ENCODE measurements at places on chromosomes 6 and 20. TPM values are rescaled to one million over a fixed set of nuclear protein-coding genes. Genes with fewer than 3 reads are reported as not detected.
A peak's percentile ranks its signal among the peaks of the same experiment; 100 is the strongest.

GRCh38 chr6:109103942-109104341 is 8.6 kb downstream of the CEP57L1 start:
- DNase-seq = no peak

GRCh38 chr6:83514466-83514865 is 2.1 kb downstream of the PRSS35 start:
- DNase-seq = no peak

- DNase-seq = no peak
Observed at GRCh38 chr20:50874758-50875665, 56.2 kb downstream of the ADNP start.

- no peak for DNase-seq
Observed at GRCh38 chr20:4234128-4234527, 218.8 kb upstream of the RNF24 start.

DNA sequence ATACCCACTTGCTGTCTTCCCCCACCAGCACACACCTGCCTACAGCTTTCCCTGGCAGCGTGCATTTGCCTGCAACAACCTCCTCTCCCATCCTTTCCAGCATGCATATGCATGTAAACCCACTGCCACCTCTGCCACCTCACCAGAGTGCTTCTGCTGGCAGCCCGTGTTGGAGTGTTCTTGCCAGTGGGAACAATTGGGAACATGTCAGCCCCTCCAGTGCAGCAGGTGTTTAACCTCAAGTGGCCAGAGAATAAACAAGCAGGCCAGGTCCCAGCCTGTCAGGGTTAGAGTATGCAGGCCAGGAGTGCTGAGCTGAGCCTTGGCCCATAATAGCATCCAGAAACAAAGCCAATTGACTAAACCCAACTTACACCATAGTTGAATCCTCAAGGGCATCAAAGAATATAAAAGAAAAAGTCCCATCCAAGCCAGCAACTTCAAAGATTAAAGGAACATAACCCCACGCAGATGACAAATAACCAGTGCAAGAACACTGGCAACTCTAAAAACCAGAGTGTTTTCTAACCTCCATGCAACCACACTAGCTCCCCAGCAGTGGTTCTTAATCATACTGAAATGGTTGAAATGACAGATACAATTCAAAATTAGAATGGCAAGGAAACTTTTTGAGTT is 1212.1 kb upstream of the CITED2 start:
- DNase-seq = no peak

DNA sequence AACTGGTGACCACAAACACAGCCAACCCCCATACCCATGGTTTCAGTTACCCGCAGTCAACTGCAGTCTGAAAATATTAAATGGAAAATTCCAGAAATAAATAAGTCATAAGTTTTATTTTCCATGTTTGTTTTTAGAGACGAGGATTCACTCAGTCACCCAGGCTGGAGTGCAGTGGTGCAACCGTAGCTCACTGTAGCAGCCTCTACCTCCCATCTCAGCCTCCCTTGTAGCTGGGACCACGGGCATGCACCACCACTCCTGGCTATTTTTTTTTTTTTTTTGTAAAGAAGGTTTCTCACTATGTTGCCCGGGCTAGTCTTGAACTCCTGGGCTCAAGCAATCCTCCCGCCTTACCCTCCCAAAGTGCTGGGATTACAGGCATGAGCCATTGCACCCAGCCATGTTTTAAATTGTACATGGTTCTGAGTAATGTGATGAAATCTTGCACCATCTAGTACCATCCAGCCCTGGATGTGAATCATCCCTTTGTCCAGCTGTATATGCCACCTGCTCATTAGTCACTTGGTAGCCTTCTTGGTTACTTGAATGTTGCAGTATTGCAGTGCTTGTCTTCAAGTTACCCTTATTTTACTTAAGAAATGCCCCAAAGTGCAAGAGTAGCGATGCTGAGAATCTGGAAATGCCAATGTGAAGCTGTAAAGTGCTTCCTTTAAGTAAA is 14.5 kb downstream of the CSNK2A1 start:
- no peak for DNase-seq

- DNase-seq = no peak
Observed at GRCh38 chr6:113122060-113122459, 735.1 kb upstream of the MARCKS start.

GRCh38 chr20:38012332-38012731 is 20.9 kb downstream of the TTI1 start:
- no peak for DNase-seq

- DNase-seq = peak; percentile 31
Observed at GRCh38 chr6:38871741-38872568, 156.8 kb downstream of the DNAH8 start.

- no peak for DNase-seq
Observed at GRCh38 chr6:56932910-56933477, 21.9 kb upstream of the BEND6 start.

- DNase-seq = no peak
Observed at GRCh38 chr20:58471193-58472164, 43.7 kb downstream of the APCDD1L start.

DNA sequence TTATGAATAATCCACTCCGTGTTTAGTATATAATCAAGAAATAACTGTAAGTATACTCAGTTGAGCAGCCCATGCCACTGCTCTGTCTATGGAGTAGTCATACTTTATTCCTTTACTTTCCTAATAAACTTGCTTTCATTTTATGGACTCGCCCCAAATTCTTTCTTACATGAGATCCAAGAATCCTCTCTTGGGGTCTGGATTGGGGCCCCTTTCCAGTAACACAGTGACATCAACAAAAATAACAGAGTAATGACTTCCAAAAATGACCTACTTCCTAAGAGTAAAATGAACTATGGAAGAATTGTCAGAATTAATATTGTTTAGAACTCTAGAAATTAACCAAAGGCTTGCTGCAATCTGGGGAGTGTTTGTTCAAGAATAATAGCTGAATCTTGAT is 8.8 kb downstream of the OR2H1 start:
- no peak for DNase-seq

DNA sequence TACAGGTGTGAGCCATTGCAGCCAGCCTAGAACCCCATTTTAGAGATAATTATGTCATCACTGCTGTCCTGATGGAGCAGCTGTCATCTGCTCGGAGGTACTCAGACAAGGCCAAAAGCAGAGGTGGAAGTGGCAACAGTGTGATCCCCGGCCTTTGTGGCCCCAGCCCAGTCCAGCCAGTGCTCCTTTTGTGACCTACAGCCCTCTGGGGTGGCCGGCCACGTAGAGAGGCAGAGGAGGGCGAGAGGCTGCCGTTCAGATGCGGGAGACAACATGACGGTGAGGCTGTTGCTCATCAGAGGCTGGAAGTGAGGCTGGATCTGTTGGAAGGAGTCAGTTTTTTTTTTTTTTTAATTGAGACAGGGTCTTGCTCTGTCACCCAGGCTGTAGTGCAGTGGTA is 32.8 kb downstream of the EFCAB8 start:
- no peak for DNase-seq

DNA sequence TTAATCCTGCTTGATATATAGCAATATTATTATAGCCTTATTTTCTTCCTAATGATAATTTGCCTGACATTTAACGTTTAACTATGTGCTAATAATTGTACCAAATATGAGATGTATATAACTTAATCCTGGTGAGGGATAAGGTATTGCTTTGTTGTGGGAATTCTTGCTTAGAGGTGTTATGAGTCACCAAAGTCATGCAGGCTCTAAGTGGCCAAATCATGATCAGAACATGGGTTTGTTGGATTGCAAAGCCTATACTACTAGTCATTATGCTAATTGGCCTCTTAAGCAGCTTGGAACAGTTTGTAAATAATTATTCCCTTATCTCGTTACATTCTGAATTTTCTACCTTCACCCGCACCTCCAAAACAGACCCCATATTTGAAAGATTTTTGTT is 21.9 kb upstream of the C6orf141 start:
- DNase-seq = no peak

- DNase-seq = no peak
Observed at GRCh38 chr20:46322641-46323040, 14.3 kb upstream of the CDH22 start.

DNA sequence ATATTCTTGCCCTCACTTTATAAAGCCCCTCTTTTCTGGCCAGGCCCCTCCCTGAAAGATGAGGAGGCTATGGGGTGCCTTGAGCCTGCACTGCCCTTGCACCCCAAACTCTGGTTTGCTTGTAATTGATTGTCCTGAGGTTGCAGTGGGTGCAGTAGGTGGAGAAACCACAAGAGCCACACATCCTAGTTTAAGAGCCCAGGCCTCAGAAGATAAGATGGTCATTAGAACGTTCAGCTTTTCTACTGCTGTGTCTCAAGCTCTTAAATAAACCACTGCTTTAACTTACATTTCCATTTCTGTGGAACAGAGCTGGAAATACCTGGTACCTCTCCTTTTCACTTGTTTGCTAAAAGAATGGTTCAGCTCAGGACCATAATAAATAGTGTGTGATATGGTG is 9.0 kb downstream of the MRAP2 start:
- no peak for DNase-seq

DNA sequence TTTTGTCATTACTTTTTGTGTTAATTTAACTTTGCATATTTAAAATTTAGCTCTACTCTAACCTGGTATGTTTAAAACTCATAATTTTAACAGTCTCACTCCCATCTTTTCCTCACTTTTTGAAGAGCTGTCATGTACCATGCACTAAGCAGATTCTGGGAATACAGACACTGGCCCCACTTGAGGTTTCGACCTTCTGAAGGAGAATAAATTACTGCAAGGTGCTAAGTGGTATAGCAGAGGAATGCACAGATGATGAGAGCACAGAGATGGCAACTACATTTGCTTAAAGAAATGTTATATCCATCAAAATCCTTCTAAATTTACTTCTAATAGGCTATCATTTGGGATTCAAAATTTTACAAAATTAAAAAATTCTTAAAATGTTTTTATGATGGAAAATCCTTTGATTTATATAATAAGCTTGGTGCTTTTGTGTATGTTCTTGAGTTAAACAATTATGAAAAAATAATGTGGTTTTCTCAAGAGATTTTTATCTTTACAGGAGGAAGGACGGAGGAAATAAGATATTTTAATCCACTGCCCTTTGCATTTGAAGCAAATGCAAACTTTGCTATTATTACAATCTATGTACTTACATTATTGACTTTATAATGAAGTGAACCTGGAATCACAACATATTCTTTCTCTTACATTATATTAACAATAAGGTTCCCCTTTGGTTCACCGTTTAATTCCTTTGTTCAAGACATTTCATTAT is 79.3 kb downstream of the AHI1 start:
- DNase-seq = no peak

GRCh38 chr6:111996144-111996865 is 57.6 kb upstream of the CCN6 start:
- DNase-seq = no peak

DNA sequence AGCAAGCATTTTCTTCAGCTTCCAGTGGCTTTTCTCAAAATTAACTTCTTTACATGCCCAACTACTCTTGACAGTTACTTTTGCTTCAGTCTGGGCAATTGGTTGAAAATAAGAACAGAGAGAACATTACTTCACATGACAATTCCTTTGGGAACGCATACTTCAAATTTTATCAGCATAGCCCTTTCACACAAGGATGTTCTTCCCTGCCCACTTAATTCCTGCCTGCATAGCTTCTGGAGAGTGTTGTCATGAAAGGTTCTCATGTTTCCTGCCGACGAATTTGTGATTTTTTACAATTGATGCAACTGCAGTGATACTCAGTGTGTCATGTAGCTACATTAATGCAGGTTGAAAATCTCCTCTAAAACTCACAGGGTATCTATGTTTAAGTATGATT is 22.0 kb upstream of the SNRNP48 start:
- no peak for DNase-seq

Gene OPN5
- total RNA-seq = not detected

Gene GGTLC1
- not detected for total RNA-seq

Gene ATP5F1E
- total RNA-seq = 36.2 TPM

Gene KLHDC3
- 93.9 TPM for total RNA-seq

Gene RAB23
- total RNA-seq = 7.8 TPM

Gene GPSM3
- total RNA-seq = 9.7 TPM

All from omental fat pad (tissue), 4 donors.